ENCODE measurements at places on chromosomes 7 and 10.

- peak; percentile 33 for DNase-seq
Observed at GRCh38 chr7:74178632-74179031, 4.5 kb downstream of the EIF4H start.

DNA sequence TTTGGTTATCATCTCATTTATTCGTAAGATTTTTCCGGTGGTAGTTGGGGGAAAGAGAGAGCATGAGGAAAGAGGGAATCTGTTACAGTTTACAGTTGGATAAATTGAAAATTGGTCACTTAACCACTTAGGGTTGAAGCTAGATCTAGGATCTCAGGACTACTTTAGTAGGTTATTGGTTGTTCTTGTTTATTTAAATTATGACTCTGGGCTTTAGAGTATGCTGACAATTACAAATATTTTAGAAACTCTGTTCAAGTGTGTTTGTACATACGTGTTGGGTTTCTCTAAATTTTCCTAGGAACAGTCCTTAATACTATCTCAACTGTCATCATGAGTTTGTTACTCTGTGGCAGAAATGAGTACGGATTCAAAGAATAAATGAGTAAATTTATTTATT is 48.6 kb upstream of the STRIP2 start:
- DNase-seq: no peak

GRCh38 chr10:67385566-67385965 is 310.4 kb downstream of the CTNNA3 start:
- DNase-seq: no peak

GRCh38 chr10:72105098-72105475 is 16.7 kb upstream of the SPOCK2 start:
- no peak for DNase-seq

- DNase-seq: peak; percentile 49
Observed at GRCh38 chr7:22934473-22935065, 79.4 kb downstream of the HYCC1 start.

GRCh38 chr10:96415891-96416554 is 57.2 kb upstream of the OPALIN start:
- DNase-seq: peak; percentile 12

DNA sequence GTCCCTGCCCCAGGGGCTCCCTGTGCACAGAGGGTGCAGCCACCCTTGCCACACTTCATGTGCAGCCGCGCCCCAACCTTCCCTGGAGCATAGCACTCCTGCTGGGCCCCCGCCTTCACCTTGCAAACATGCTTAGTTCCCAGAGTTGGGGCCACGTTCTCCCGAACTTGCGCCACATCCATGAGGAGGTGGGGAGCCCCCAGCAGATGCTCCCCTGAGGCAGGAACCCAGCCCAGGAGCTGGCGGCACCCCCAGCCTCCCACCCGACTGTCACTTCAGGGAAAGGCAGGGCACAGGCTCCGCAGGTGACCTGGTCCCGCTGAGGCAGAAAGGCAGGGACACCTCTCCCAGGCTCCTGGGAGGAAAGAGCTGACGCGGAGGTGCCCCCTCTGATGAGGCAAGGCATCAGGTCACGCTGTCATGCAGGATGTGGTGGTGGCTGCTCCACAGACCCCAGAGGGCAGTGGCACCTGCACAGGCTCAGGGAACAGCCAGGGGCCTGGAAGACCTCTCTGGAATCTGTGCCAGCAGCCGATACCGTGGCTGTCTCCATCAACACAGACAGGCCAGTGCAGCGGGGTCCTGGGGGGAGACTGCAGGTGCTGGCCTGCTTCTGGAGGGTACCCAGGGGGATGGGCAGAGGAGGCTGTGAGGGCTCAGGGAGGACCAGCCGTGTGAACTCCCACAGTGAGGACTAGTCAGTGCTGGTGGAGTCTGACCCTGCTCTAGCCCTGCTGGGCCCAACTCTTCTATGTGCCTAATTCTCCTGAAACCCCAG is 221.3 kb downstream of the MAD1L1 start:
- no peak for DNase-seq

GRCh38 chr10:11116361-11116760 is 98.7 kb downstream of the CELF2 start:
- no peak for DNase-seq

GRCh38 chr7:148332191-148333186 is 258.1 kb upstream of the C7orf33 start:
- DNase-seq: no peak

DNA sequence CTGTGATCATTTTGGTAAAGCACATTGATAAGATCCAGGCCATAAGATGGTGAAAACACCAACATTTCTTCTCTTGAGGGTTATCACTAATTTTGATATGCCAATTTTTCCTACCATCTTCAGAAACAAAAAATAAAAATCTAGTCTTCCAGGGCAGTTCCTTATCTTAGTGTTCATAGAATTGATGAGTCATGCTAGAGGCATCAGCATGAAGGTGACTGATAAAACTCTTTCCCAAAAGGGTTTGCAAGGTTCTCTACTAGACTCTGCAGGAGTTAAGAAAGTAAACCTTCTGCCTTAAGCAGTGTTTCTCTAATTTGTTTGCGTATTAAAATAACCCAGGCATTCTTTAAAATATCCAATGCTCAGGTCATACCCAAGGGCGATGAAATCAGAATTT is 483.1 kb upstream of the CNTNAP2 start:
- peak; percentile 16 for DNase-seq

GRCh38 chr10:113331961-113332360 is 220.9 kb upstream of the HABP2 start:
- DNase-seq: no peak

- DNase-seq: peak; percentile 81
Observed at GRCh38 chr10:31133792-31134310, 102.2 kb upstream of the ZNF438 start.

GRCh38 chr7:20151708-20152456 is 65.3 kb downstream of the MACC1 start:
- no peak for DNase-seq

GRCh38 chr7:43076189-43076605 is 36.2 kb upstream of the HECW1 start:
- peak; percentile 15 for DNase-seq

DNA sequence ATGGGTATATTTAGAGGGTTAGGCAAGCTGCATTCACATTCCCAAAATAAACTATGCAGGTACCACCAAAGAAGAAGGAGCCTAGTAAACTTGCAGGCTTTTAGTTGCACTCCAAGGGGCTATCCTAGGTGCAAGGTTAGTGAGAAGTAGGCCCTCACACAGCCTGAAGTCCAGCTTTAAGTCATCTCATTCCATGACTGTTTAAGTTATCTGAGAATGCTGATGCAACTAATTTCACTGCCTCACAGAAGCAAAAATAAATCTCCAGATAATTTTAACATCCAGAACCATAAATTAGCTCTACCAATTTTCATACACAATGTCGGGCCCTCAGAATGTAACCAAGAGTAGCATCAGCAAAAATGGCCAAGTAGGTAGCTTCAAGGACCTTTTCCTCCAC is 34.3 kb upstream of the HHEX start:
- DNase-seq: peak; percentile 9

- DNase-seq: no peak
Observed at GRCh38 chr10:119754085-119754484, 28.2 kb downstream of the INPP5F start.

DNA sequence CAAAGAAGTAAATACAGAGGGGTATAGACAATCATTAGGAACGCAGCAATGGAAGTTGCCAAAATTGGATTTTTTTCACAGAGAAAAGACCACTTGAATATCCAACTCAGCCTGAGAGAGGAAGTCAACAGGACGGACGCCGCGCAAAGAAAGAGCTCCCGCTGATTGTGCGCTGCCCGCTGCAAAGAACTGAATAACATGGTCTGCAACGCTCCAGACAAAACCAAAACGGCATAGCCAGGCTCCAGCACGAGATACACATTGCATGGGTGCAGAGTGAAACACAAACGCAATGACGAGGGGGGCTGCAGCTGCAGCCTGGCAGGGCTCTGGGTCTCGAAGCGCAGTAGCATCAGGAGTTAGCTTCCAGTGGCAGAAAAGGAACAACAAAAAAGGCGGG is 113.9 kb upstream of the MGMT start:
- no peak for DNase-seq

DNA sequence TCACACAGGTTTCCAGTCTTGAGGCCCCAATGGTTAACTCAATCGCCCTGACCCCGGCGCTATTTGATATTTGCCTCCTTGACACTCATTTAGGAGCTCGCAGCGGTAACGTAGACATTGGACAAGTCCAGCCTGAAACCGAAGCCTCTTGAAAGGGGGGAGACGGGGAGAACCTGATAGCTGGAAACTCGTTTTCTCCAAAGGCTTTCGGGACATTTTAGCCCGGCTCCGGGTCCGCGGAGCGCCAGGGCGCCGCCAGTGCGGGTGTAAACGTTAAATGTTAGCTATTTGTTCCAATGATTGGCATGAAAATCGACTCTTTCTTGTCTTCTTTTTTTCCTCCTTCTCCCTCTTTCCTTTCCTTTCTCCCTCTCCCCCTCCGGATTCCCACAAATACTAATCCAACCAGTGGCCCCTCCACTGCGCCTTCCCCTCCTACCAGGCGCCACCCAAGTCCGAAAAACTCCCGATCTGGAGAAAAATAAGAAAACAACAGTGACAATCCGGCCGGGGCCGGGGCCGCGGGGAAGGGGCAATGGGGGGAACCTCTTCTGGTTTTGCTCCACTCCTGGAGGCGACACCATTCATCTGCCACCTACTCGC is 17.2 kb upstream of the GATA3 start:
- no peak for DNase-seq

DNA sequence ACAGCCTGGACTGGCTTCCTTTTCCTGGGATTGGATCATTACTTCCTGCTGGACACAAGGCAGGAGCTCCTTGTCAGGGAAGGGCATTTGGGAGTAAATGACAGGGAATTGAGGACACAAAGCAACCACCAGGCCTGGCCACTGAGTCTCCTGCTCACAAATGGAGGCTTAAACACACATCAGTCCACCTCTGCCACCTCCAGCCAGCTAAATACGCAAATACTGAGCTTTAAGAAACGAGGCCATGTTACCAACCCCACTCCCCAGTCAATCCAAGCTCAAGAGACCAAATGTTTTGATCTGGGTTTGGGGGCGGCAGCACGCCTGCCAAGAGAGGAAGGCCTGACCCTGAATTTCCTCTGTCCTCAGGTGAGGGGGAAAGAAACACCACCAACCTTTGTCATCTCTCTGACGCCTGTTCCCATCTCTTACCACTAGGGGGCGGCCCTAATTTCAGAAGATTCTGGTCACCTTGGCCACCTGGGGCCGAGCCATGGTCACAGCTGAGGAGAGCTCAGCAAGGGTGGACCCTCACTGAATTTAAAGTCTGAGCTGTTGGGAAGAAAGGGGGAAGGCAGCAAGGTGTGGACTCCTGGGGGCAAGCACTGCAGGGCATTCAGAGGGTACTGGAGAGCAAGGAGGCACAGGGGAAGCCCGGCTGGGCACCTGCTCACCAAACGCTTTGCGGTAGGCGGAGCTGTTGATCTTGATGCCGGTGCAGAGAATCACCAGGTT is 16.5 kb downstream of the AIFM2 start:
- no peak for DNase-seq

DNA sequence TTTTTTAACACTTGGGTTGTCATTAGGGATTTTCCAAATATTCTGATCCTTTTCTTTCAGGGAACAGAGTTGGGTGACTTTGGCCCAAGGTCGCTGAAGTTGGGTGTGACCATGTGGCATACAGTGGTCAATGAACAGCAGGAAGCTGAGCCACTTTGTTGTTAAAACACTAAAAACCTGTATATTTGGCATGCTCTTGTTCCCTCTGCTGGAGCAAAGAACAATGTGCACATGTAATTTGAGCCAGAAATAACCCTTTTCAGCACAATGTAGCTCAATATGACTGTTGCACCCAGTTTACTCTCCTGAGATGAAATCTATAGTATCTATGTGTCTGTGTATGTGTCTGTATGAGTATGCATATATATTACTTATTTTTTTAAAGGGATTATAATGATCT is 74.9 kb downstream of the ADCYAP1R1 start:
- peak; percentile 25 for DNase-seq

DNA sequence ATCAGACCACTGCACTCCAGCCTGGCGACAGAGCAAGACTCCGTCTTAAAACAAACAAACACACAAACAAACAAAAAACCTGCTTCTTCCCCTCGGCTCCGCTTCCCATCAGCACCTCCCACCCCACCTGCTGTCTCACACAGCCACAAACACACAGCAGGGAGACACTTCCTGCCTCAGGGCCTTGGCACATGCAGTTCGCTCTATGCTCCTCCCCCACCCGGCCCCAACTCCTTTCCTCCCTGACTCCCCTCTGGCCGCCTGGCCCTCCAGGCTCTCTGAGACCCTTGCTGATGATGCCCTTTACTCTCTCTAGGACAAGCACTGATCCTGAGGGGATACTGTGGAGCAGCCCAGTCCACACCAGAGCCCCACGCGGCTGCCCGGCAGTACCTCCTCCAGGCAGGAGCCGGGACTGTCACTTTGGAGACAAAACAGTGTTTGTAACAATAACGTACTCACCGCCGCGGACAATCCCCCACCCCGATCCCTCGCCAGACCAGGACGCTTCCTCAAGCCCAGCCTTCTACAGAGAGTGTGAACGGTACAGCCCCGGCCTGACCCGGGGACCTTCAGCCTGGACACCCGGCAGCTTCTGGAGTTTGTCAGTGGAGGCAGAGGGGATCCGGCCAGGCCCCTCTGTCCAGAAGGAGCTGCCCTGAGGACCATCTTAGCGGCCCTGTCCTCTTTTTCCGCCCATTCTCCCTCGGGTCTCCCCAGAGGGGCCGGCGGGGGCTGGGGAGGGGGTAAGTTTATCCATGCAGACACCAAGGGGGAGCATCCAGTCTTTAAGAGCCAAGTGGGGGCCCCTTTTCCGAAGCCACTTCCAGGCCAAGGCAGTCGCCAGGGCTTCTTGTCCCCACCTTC is 50.0 kb upstream of the GTF2IRD1 start:
- DNase-seq: no peak

DNA sequence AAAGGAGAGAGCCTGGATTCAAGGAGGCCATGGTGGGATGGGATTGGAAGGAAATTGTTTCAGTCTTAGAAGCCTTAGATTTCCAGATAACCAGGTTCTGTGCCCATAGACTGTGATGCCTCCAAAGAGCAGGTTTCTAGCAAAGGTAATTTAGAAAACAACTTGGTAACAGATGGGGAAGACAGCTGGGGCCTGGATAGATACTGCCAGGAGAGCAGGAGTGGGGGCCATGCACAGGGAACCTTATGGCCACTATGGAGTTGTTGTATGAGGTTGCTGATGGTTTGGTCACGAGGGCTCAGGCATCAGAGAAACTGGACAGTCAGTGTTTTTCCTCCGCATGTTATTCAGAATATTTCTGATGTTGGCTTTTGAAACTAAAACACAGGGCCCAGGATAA is 901.9 kb downstream of the LRMDA start:
- no peak for DNase-seq

DNA sequence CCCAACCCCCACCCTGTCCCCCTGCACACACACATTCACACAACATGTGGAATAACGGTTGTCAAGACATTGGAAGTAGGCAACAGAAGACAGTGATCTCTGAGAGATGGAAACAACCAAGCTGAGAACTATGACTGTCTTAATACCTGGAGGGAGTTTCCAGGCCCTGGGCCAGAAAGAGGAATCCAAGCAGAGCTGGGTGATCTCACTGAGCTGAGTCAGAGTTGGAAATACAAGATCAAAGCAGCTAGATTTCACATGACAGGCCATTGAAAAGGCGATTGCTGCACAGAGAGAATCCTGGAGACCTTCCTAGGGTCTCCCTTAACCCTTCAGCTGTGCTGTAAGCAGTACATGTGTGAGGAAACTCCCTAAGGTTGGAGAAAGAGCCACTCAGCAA is 165.8 kb upstream of the PRSS1 start:
- DNase-seq: peak; percentile 97

GRCh38 chr10:124387078-124387874 is 31.4 kb downstream of the OAT start:
- DNase-seq: no peak
